Stimulated activated CD4-positive, alpha-beta T cell treated with anti-CD3 and anti-CD28 coated beads, TNF-alpha, amount 100 ng/mL, for 1 hour (primary cell): ENCODE measurements at places on chromosomes 12 and 14.

GRCh38 chr12:5222011-5222461 is 178.4 kb downstream of the KCNA5 start:
- no peak for DNase-seq

GRCh38 chr14:70602254-70602653 is 1.8 kb upstream of the MED6 start:
- DNase-seq = no peak

DNA sequence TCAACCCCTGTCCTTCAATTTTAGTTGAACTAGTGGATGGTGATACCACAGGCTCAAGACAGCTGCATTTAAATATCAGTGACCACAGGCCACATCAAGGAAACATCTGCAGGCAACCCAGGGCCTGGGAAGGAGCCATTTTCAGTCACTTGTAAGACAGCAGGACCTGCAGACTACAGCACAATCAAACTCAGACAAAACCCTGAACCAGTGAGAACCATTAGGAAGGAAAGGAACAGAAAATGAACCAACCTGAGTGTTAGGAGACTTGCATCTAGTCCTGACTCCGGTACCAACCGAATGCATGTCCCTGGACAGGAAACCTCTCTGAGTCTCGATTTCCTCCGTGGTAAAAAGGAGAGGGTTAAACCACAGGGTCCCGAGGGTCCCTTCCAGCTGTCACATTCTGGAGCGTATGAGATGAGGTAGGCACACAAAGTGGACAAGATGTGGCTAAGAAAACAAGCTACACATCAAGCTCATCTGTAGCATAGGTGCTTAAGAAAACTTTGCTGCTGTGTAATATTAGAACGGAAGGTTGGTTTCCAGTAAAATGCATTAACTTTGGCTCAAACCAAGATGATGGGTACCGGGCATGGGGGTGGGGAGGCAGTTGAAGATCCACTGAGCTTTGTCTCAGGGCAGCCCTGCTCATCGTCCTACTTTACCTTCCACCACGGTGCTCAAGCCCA is 1.6 kb upstream of the CDKN1B start:
- DNase-seq = no peak

GRCh38 chr12:100229036-100229635 is 28.5 kb downstream of the ACTR6 start:
- no peak for DNase-seq

DNA sequence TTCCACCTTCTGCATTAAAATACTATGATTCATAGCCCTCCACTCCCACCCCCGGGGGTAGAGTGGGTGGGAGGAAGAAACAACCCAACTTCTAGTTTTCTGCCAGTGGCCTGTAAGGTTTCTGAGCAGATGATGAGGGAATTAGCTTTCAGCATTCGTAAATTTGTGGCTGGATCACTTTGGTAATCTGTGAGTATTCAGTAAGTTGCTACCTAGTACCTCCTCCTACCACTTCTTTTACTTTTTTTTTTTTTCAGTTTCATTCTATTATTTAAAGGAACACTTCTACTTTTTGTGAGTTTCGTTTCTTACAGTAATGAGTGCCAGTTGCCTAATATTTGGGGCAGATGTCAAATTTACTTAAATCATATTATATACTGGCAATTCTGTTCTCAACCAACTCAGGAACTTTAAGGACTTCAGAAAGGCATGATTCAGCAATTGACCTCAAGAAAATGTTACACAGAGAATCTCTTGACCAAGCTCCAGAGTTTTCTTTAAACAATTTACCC is 42.4 kb upstream of the EMP1 start:
- no peak for DNase-seq

DNA sequence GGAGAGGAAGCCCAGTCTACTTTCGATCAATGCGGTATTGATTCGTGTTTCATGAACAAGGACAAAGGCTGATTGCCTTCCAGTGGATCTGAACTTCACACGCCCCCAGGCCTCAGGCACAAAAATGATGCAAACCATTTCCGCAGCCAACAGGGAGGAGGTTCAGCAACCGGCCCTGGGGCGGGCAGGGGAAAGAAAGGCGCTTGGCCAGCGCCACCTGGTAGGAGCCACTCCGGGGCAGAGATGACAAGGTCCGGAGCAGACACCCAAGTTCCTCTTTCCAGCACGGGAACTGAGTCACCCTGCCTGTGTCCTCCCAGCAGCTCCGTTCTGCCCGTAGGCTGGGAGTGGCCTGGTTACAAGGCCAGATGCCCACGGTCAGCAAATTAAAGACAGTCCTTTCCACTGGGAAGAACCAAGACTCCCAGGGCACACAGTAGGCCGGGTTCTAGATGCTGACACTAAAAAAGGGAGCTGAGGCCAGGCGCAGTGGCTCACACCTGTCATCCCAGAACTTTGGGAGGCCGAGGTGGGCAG is 136.3 kb downstream of the SCARB1 start:
- no peak for DNase-seq

DNA sequence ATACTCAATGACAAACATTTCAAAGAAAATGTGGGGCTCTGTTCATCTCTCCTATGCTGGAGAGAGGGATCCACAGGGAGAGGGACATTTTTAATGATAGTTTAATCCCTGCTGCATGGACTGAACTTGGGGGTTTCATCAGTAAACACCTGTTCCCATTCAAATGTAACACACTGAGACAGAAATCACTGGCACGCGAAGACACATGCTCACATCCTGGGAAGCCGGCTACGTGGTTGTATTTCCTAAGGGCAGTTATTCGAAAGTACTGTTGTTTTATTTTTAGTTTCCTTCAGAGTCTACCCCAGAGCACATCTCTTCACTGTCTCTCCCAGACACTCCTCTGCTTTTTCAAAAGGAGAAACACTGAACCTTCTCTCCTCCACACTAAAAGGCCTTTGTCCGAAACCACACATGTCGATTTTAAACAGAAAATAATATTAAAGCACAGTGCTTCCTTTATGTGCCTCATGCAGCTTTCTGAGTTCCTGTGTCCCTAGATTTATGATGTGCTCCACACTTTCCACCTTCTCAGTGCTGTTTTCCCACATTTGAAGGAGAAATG is 52.8 kb downstream of the PTHLH start:
- DNase-seq = no peak

DNA sequence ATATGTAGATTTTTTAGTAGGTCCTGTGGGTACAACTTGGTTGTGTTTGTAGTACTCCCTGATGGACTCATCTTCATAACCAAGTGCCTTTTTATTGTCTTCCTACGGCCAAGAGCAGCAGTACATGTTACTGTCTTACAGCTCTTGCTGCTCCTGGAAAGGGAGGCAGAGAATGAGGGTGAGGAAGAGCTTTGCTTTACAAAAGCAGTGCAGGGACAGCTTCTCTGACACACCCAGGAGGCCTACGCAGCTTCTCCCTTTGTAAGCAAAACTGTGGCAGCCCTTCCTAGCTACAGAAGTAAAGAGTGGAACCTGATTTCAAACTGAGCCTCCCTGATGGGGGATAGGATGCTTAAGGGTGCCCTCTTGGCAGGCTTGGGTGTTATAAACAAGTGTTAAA is 18.6 kb downstream of the MYRFL start:
- no peak for DNase-seq

DNA sequence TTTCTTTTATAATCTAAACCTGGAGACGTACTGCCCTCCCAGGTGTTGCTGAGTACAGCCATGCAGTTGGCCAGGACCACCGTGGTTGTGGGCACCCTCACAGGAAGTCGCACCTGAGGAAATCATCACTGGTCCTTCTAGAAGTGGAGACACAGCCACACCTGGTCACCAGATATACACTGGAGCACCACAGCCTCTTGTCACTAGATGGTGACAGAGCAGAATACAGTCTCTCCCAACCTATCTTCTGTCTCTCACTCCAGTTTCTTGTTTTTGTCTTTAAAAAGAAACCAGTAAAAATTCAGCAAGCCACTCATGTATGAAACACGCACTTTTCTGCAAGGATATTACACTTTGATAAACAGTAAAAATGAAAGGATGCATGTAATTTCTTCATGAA is 43.1 kb upstream of the GPHB5 start:
- DNase-seq = no peak

DNA sequence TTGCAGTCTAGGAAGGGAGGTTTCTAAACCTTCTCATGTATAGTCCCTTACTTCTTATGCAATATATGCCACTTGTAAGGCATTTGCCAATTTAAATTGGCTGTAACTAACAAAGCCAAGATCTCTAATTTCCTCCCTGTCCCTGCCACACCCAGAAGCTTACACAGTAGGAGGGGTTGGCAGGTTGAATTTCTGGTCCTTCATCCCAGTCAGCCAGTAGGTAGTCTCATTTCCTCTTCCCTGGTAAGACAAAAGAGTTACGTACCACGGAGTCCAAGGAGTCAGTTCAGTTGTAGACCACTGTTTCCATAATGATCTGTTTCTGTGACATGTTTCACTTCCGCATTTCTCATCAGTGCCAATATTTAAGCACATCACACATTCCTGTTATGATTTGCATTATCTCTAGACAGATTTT is 47.0 kb upstream of the PLBD1 start:
- no peak for DNase-seq

GRCh38 chr14:72126561-72126960 is 194.3 kb downstream of the RGS6 start:
- no peak for DNase-seq

- peak; percentile 40 for DNase-seq
Measured at GRCh38 chr14:54805445-54806322, 96.9 kb downstream of the GCH1 start.

DNA sequence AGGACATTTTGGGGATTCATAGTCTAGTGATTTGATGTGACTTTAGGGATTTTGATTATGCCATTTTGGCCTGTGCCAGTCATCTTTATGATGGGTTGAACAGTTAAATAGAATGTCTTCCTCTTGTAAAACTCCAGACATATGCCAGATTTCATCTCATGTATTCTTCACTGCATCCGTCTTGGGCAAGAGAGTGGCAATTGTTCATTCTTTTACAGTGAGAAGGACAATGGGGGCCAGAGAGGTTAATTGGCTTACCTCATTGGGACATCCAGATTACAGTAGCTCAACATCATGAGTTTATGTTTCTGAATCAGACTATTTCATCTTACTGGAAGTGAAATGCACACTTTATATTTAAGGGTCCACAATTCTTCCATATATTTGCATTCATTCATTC is 108.2 kb upstream of the SLC38A2 start:
- DNase-seq = no peak

GRCh38 chr14:48435221-48435620 is 759.8 kb upstream of the MDGA2 start:
- DNase-seq = no peak

- no peak for DNase-seq
Measured at GRCh38 chr14:56196274-56196673, 78.1 kb downstream of the PELI2 start.

- DNase-seq = no peak
Measured at GRCh38 chr12:53568809-53569557, 57.2 kb downstream of the ATF7 start.

- no peak for DNase-seq
Measured at GRCh38 chr12:113056381-113056630, 224 bp upstream of the DTX1 start.

- DNase-seq = no peak
Measured at GRCh38 chr12:25264862-25265261, 14.1 kb upstream of the KRAS start.

DNA sequence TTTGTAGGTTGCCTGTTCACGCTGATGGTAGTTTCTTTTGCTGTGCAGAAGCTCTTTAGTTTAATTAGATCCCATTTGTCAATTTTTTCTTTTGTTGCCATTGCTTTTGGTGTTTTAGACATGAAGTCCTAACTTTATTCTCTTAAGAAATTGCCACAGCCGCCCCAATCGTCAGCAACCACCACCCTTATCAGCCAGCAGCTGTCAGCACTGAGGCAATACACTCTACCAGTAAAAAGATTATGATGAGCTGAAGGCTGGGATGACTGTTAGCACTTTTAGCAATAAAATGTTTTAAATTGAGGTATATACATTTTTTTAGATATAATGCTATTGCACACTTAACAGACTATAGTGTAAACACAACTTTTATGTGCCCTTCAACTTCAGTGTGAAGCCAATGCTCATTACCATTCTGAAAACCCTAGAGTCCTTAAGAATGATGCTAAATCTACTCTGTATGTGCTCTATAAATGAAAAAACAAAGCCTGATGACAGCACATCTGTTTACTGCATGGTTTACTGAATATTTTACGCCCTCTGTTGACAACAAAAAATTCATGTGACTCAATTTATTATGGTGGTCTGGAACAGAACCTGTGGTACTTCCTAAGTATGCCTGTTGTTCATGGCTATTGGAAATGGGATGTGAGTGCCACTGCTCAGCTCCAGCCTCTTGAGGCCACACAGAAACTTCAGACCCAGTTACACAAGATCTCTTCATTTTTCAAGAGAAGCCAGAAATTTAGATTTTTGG is 197.4 kb downstream of the DUSP6 start:
- DNase-seq = no peak

DNA sequence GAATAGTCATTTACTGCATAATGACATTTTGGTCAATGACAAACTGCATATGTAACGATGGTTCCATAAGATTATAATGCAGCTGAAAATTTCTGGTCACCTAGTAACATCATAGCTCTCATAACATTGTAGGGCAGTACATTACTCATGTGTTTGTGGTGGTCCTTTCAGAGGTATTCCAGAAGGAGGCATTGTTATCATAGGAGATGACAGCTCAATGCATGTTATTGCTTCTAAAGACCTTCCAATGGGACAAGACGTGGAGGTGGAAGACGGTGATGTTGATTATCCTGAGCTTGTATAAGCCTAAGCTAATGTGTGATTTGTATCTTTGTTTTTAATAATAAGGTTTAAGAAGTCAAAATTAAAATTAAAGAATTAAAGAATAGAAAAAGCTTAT is 43.8 kb upstream of the TSPAN11 start:
- no peak for DNase-seq

DNA sequence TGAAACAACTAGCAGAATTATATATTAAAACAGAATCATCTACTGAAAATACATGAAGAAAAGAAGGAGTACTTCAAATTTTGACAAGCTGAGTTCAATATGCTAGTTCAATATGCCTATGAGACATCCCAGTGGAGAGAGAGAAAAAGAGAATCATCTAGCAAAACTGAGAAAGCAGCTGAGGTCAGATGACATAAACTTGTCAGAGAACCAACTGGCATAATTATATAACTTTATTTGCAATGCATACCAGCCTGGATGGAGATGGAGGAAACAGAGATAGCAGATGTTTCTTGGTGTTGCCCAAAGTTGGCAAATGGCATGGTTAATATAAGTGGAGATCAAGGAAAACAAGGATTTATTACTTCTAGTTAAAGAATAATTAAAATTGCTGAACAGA is 148.7 kb upstream of the PDZRN4 start:
- no peak for DNase-seq

GRCh38 chr12:130640901-130641300 is 75.2 kb downstream of the RIMBP2 start:
- no peak for DNase-seq

GRCh38 chr12:16034136-16034817 is 123.1 kb downstream of the DERA start:
- DNase-seq = no peak

DNA sequence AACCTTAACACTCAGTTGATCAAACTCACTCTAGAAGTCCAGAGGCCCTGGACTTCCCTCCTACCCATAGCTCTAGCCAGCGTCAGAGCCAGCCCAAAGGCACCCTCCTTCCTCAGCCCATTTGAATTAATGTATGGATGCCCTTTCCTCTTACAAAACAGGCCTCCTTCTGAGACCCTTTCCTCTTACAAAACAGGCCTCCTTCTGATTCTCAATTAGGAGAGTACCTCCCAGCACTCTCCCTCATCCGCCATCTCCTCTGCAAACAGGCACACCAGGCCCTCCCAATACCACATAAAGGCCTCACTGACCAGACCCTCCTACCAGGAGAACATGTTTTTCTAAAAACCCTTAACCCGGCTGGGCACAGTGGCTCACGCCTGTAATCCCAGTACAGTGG is 65.7 kb downstream of the MOK start:
- DNase-seq = no peak

GRCh38 chr12:58068706-58069105 is 127.3 kb downstream of the ATP23 start:
- no peak for DNase-seq
